ENCODE measurements at places on chromosomes 4 and X. TPM values are rescaled to one million over a fixed set of nuclear protein-coding genes. Genes with fewer than 3 reads are reported as not detected.

- DNase-seq: no peak
Observed at GRCh38 chrX:78658414-78658813, 714 bp downstream of the RTL3 start.

- DNase-seq: no peak
Observed at GRCh38 chrX:28997706-28998463, 410.6 kb downstream of the IL1RAPL1 start.

DNA sequence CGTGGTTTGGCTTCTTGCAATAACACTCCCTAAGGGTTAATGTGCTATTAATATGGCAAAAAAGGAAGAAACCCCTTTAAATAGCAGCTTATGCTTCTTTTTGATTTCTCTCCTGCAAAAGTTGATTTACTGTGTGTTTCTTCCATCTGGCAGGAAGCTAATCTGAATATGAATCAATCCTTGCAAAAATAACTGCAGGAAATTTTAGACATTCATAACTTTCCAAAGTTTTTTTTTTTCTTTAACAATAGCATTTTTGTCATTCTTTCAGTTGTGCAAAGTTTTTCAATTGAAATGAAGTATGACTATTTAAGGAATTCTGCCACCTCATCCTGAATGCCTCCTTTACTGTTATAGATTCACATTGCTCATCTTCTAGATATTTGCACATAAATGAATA is 115.6 kb downstream of the SPANXA1 start:
- no peak for DNase-seq

- DNase-seq: no peak
Observed at GRCh38 chrX:150769408-150769807, 76.2 kb downstream of the MTMR1 start.

GRCh38 chr4:145101091-145101490 is 3.0 kb downstream of the ABCE1 start:
- no peak for DNase-seq

DNA sequence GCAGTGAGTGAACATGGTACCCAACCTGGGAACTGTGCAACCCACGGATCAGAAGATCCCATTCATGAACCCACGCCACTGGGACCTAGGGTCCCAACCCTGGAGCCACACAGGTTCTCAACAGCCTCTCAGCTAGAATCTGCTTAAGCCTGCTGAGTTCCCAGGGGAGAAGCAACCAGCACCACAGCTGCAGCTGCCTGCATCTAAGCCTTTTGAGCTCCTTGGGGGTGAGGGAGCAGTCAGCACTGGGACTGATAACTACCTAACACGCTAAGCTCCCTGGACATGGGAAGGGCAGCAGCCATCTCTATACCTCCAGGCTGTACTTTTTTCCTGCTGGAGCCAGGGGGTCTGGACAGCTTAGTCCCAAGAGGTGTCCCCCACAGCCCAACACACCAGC is 179.3 kb downstream of the IL15 start:
- DNase-seq: no peak

GRCh38 chrX:49061490-49061889 is 2.7 kb downstream of the CCDC120 start:
- DNase-seq: no peak

DNA sequence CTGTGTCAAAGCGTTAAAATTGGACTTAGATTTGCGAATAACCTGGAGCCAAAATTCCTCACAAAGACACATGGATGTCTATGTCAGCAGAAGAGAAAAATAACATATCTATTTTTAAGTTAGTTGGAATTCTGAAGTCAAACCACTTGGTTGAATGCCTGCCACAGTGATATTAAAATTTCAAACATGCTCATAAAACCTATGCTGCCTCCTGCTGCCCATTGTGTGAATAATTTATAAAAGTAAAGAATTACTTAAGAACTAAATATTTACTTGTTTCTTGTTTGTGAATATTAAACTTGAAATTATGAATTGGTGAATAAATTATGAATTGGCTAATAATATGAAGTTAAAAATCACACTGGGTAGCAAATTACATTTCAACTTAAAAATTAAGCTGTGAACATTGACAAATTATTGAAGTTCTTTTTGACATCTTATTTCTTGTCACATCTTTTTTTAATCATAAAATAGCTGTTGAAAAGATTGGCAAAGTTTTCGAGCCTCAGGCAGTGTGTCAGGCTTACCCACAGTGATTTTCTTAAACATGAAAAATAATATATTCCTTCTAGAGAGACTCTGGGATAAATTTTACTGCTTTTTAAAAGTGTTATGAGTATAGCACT is 35.4 kb downstream of the FABP2 start:
- peak; percentile 3 for DNase-seq

GRCh38 chrX:12383196-12383595 is 244.9 kb downstream of the FRMPD4 start:
- DNase-seq: no peak

- no peak for DNase-seq
Observed at GRCh38 chr4:157079441-157079840, 3.5 kb downstream of the GLRB start.

GRCh38 chr4:154640999-154641398 is 28.5 kb upstream of the FGG start:
- no peak for DNase-seq

DNA sequence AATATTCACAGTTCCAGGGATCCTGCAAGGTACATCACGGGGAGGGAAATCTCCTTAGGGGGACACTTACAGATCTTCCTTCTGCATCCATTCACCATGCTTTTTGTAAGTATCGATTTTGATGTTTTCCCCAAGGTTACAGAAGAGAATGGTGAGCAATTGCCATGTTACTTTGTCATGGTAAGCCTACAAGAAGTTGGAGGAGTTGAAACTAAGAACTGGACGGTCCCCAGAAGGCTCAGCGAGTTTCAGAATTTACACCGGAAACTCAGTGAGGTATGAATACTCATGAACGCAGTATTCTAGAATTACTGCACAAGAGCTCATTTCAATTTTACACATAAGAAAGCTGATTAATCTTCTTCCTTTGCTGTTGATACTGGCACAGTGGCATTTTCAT is 53.9 kb downstream of the LRP2BP start:
- DNase-seq: no peak

DNA sequence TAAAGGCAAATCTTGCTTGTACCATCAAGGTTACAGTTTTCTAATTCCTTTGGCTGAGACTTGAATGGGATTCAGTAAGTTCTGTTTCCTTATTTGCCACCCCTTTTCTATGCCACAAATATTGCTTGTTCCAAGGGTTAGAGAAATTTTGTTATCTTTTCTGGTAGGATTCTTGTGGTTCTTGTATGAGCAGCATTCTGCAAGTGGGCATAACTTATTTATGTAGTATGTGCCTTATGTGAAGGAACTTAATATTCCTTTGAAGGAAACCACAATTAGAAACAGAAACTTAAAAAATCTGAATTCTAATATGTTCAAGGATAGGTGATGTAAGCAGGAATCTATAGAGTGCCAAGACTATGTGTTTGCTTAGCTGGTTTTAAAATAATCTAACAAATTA is 53.1 kb upstream of the TSPAN5 start:
- no peak for DNase-seq

- DNase-seq: no peak
Observed at GRCh38 chr4:84939113-84939512, 27.4 kb downstream of the WDFY3 start.

GRCh38 chr4:183177001-183177400 is 77.9 kb downstream of the WWC2 start:
- DNase-seq: no peak

GRCh38 chr4:120491481-120491880 is 424.8 kb upstream of the MAD2L1 start:
- no peak for DNase-seq

GRCh38 chr4:73891739-73892405 is 22.7 kb downstream of the CXCL1 start:
- no peak for DNase-seq

GRCh38 chr4:52173470-52174045 is 122.5 kb downstream of the SPATA18 start:
- DNase-seq: no peak

GRCh38 chr4:164012396-164013027 is 518.0 kb downstream of the TMA16 start:
- peak; percentile 1 for DNase-seq

- no peak for DNase-seq
Observed at GRCh38 chr4:5964030-5964429, 54.2 kb downstream of the C4orf50 start.

DNA sequence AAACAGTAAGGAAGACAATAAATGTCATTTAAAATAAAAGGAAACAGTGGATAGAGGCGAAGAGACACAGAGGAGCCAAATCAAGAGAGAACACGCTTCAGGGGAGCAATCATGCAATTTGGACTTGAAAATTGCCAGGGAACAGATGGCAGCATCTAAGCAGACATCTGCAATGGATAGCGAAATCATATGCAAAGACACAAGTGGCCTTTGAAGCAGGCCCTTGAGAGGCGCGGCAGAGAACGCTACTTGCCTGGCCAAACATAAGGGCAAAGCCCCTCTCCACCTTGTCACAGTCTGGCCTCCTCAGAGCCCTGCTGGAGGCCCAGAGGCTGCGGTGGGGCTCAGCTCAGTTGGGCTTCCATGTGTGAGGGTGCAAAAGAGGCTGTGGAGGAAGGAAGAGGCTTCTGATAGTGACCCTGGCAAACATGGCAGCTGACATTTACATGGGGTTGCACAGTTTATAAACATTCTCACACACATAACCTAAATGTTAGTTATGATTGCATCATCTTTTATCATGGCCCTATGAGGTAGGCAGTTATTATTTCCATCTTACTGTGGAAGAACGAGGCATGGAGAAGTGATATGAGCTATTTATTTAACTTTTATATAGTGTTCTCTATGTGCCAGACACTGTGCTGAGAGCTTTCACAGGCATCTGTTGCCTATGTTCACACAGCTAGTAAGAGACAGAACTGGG is 18.3 kb downstream of the ADGRG4 start:
- DNase-seq: no peak

GRCh38 chrX:107227780-107228485 is 21.5 kb downstream of the DNAAF6 start:
- DNase-seq: no peak

DNA sequence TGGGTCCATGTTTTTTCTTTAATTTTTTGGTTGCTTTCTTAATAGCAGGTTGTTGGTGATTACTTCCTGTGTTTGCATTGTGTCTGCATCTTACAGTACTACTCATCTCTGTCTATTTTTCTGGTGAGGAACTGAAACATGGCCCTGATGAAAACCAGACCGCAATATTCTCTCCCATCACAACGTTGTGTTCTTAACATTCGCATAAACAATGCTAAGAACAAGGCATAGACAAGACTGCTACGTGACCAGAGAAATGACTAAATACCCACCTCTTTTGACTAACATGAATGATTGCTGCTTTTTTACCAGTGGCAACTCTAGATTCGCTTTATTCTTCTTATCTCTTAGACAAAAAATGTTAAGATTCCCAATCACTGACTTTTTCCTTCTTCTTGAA is 179.1 kb downstream of the GC start:
- no peak for DNase-seq

- no peak for DNase-seq
Observed at GRCh38 chr4:20284990-20285389, 33.3 kb downstream of the SLIT2 start.

DNA sequence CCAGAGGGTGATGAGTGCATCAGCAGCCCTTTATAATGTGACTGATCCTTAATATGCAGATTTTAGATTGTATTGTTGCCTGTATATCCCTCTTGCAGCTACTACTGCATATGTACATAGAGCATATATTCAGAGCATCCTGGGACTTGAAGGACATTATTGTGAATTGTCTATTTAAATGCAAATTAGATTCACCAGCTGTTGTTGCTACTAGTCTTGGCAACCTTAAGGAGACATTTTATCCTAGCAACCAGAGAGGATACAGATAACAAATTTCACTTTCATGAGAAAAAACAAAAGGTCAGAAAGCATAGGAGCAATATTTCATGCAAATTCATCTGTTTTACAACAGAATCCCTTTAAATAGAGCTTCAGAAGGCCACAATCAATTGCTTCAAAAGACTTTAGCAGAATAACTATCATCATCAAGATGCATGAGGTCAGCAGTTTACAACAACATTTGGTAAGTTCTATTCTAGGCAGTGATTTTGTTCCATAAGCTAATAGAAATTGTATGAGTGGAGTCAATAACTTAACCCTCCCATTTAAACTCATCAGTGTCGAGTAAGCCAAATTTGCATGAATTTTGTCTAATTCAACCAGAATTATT is 148.6 kb downstream of the GC start:
- no peak for DNase-seq

DNA sequence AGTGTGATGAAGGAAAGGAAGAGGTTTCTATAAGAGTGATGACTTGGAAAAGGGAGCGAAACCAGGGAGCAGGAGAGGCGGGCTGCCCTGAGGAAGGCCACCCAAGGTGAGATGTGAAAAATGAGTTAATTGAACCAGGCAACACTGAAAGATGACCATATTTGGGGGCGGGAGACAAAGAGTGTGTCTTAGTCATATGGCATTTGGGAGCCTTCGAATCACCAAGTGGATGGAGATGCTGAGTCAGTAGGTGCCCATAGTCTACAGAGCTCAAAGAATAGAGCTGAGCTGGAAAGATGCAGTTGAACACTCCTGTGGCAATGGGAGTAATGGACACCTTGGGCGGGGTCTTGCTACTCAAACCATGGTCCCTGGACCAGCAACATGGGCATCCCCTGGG is 8.3 kb upstream of the TLR8 start:
- DNase-seq: no peak

ATP1B4 gene
- not detected for polyA plus RNA-seq

CPLX1 gene
- not detected for polyA plus RNA-seq

EVC gene
- polyA plus RNA-seq: not detected

TLR2 gene
- polyA plus RNA-seq: 0.74 TPM

PRAF2 gene
- 42.0 TPM for polyA plus RNA-seq

DMD gene
- polyA plus RNA-seq: 0.98 TPM

SLC16A2 gene
- not detected for polyA plus RNA-seq

NLGN3 gene
- 0.05 TPM for polyA plus RNA-seq

LARP7 gene
- polyA plus RNA-seq: 28.5 TPM

SSX1 gene
- not detected for polyA plus RNA-seq

MAGIX gene
- polyA plus RNA-seq: 0.70 TPM

VCX3A gene
- not detected for polyA plus RNA-seq

OTC gene
- polyA plus RNA-seq: not detected

PARM1 gene
- polyA plus RNA-seq: not detected

PCDH18 gene
- not detected for polyA plus RNA-seq

NR3C2 gene
- 1.2 TPM for polyA plus RNA-seq

TRAPPC2 gene
- polyA plus RNA-seq: 37.8 TPM

Data from CD4-positive, CD25-positive, alpha-beta regulatory T cell (primary cell).